Activated T-helper 1 cell treated with Interleukin-2 at 50 U/mL for 16 hours (primary cell): ENCODE measurements at places on chromosomes 5 and 9.

- no peak for DNase-seq
These were observed 11.8 kb upstream of the CHD1 start for GRCh38 chr5:98940581-98940980.

DNA sequence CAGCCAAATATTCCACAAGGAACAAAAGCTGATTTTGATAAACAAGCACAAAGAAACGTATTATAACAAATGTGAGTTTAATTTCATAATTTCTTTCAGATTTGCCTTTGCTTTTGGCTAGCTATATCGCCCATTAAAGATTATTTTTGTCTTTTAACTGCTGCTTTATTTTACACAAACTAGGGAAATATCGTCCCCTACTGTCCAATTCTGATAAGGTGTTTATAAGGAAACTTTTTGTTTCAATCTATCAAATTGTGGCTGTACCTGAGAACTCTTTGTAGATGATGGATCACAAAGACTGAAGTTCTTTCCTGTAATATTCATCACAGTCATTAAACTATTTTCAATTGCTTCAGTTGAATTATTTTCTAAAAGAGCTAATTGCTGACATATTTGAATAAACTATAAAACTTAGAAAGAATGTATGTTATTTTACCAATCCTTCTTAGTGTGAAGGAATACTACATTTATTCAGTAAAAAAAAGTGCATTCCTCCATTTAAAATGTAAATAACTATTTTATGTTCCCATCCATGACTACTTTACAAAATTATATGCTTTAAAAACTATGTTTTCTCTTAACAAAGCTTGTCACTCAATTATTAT, 431.3 kb upstream of the ITGA1 start:
- DNase-seq = no peak

- DNase-seq = no peak
These were observed 13.4 kb upstream of the PCSK5 start for GRCh38 chr9:75876999-75877640.

GRCh38 chr5:523441-524222, 617 bp downstream of the SLC9A3 start:
- no peak for DNase-seq

DNA sequence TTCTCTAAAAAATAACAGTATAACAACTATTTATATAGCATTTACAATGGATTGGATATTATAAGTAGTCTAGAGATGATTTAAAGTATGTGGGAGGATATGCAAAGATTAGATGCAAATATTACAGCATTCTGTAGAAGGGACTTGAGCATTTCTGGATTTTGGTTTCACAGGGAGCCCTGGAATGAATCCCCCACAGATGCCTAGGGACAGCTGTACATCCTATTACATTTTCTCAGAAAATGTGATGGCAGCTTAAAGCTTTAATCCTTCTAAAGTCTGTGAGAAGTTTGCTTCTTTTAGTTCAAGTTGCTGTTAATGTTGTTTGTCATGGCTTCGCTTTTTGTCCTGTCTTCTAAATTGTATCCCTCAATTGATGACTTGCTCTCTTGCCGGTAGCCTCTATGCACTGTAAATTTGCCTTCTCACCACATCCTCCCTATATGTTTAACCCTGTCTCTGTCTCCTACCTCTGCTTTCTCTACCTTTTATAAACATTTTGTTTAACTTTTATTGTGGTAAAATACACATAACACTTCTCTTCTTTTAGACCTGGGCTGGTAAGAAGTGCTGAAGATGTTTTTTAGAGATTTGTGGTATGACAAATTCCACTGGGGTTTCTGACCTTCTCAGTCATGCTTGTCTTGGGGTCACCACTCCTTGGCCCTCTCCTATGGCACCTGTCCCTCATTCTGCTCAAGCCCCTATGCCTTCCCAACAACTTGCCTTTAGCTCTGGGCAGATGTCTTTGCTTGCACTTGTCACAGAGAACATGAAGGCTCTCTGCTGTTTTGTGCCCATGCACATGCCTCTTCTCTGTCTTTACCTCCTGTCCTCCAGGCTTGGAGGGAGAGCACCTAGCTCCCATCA, 37.9 kb downstream of the LNPEP start:
- DNase-seq = no peak

DNA sequence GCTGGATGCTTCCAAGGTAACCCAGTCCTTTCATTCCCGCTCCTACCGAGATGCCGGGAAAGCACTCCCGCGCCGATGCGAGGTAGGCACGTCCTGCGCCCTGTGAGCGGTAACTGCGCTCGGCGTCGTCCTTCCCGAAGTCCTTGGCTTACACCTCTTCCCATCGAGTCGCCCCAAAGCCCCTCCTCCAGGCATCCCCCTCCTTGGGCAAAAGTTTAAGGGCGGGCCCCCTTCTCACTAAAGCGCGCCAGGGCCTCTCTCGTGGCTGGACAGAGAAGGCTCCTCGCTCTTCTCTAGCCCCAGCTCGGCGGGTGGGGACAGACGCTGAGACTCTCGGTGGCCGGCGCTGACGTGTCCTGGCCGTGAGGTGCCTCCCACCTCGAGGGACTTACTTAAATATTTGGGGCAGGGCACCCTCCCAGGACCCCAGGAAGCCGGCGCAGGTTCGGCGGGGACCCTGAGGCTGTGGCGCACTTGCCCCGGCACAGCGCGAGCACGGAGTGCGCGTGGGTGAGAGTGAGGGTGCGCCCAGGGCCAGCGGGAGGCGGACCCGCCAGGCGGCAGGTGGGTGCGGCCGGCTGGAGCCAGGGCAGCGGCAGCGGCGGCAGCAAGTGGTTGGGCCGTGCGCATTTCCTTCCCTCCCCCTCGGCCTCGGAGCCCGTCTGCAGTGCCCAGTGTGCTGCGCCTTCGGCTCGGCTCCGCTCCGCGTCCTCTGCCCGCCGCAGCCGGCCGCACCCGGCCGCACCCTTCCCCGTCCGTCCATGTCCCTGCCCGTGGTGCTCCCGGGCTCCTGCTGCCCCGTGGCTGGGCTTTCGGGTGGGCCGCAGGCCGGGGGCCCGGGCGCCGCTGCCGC, at the start of gene ENTREP1:
Gene ENTREP1, plus strand, starts transcription at position 667 of the 853 bp plus-strand sequence. Its CDS starts 95 bp downstream, at position 762.
- no peak for DNase-seq

- no peak for DNase-seq
These were observed 69.3 kb downstream of the INIP start for GRCh38 chr9:112648624-112649023.

GRCh38 chr9:124366476-124367220, 48.6 kb downstream of the PSMB7 start:
- no peak for DNase-seq

GRCh38 chr9:137150617-137151457, 11.9 kb downstream of the GRIN1 start:
- DNase-seq = no peak

DNA sequence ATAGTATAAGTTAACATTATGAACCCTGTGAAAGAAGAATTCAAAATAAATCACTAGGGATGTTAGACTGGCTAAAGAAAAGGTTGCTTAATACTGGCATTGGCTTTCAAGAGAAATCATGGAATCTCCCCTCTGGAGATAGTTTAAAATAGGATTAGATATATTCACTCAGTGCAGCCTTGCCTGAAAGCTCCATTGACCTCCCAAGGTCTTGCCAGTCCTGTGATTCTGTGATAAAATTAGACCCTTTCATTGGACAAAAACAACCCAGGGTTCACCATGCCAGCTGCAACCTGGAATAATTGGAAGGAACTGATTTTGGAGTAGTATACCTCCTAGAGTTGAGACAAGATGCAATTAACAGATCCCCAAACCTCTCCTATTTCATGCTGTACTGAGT, 588.1 kb upstream of the MEF2C start:
- DNase-seq = no peak

- DNase-seq = no peak
These were observed 963.6 kb downstream of the CDH12 start for GRCh38 chr5:21889581-21889980.

DNA sequence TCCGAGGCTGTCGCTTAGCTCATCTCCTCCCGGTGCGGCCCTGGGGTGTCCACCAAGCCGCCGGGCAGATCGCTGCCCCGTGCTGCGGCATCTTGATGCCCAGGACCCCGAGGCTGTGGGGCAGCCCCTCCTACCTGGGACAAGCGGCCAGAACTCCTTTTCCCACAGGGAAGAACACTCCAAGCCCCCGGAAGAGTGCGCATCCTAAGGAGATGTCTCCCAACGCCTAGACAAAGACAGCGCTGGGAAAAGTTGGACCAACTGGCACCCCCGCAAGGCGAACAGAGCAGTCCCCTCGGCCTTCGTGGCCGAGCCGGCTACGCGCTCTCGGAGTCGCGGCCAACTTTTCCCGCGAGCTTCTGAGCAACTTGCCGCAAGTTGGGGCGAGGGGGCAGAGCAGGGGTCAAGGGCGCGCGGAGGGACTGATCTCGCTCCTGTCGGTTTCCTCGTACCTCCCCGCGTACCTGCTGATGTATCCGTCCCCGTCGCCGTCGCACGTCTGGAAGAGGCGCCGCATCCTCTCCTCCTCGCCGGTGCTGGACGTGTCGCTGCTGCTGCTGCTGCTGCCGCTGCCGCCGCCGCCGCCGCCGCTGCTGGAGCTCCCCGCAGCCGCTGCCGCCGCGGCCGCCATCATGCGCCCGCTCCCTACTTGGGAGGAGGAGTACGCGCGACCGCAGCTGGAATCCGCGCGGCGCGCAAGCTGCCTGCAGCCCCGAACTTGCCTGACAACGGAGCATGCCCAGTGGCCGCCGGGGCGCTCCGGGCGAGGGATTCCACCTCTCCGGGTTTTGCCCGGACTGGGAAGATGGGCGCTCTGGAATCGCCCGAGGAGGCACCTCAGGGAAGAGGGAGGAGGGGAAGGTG, at the start of gene MCC:
Gene MCC, minus strand, starts transcription at position 673 of the 864 bp plus-strand sequence.
- no peak for DNase-seq

- DNase-seq = no peak
These were observed 9.3 kb downstream of the NIPBL start for GRCh38 chr5:36885566-36886485.

DNA sequence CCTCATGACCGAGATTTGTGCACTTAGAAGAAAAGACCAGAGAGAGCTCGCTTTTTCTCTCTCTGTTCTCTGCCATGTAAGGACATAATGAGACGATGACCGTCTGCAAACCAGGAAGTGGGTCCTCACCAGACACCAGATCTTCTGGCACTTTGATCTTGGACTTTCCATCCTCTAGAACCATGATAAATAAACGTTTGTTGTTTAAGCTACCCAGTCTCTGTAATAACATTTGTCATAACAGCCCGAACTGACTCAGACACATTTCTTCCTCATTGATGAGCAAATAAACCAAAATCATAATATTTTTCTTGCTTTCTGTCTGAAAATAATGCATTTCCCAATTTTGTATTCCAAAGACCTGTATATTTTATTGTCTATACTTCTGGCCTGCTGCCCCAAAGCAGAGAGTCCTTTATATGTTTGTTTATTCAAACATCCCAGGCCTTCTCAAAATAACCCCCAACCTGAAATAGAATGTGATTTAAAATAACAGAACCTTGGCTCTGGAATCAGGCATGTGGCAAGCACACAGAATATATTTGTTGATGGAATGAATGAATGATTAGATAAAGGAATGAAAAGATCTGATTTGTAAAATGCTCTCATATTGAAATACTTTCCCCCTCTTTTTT, 396.5 kb downstream of the ADGRV1 start:
- no peak for DNase-seq

- DNase-seq = no peak
These were observed 216.2 kb downstream of the MAN2A1 start for GRCh38 chr5:109905906-109906305.

- DNase-seq = no peak
These were observed 82.1 kb upstream of the MOCS2 start for GRCh38 chr5:53191548-53192165.

GRCh38 chr5:149585910-149586309, 4.6 kb downstream of the ARHGEF37 start:
- no peak for DNase-seq

DNA sequence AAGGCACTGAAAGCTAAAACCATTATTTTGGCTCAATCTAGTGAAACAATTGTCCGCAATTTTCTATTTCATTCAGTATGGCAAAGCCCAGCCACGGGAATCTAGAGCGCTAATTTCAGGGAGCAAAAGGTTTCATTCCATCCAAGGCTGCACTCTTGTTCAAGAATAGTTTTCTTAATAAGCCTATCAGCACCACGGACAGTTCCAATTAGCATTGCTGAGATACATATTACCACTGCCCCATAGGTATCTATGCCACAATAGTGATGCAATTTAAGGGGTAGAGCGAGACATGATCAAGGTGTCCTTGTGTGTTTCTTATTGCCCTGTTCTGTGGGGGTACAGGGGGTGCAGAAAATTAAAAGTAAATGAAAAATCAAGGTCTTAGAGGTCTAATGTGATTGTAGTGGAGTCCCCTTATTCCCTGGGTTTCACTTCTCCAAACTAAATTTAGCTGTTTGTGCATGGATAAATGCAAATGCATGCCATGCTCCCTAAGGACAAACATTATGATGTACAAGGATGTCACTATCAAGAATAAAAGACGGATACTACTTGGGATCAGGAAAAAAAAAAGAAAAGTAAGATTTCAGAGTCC, 45.5 kb downstream of the SPOCK1 start:
- DNase-seq = no peak

DNA sequence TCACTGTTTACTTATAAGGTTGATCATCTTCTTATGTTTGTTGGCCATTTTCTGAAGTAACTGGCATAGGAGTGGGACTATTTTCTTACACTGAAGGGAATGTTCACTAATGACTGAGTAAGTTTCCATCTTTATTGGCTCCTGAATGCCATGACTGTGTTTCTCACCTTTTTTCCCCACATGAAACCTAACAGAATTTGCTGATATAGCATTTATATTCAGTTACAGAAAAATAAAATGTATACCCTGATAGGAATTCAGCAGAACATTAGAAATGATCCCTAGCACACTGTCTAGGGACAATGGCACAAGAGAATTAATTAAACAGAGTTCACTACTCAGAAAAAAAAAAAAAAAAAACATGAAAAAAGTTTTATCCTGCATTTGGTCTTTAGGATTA, 1465.1 kb upstream of the C9orf72 start:
- DNase-seq = no peak

GRCh38 chr5:141363952-141364660, at the start of gene PCDHGA5:
TSS of gene PCDHGA5 (plus strand) at chr5:141364162. CDS start at chr5:141364331, 169 bp downstream.
- DNase-seq = no peak

DNA sequence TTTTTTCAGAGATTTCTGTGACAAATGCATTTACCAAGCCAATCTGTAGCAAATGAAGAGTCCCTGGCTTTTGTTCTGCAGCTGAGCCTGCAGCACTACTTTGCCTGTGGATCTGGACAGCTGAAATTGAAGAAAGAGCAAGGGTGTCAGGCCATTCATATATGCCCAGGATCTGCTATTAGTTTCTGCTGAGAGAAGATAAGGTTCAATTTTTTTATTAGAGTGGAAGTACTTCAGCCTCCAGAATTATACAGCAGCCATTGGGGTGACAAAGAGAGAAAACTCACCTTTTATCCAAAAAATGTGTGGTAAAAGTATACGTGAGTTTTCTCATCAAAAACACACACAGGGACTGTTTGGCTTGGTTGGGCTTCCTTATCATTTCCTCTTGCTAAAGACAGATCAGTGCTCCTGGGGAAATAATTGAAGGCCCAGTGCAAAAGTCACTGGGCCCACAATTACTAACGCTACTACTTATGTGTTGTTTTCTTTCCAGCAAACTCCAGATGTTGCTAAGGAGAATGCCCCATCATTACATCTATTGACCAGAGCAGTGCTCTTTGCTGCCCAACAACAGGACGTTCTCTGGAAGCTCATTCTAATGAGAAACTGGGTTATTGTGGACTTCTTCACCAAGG, 138.6 kb downstream of the CEMIP2 start:
- no peak for DNase-seq

- DNase-seq = no peak
These were observed 42.9 kb downstream of the GLRX start for GRCh38 chr5:95779611-95780010.

GRCh38 chr9:2424619-2425033, 197.0 kb upstream of the VLDLR start:
- no peak for DNase-seq
